HuH-7.5 (cell line): ENCODE measurements at places on chromosomes 13 and 19.

GRCh38 chr13:33537676-33538075 lies 252.1 kb upstream of the STARD13 start:
- no peak for DNase-seq

- no peak for DNase-seq
Observed at GRCh38 chr13:89496478-89496877, 1825.3 kb downstream of the SLITRK5 start.

DNA sequence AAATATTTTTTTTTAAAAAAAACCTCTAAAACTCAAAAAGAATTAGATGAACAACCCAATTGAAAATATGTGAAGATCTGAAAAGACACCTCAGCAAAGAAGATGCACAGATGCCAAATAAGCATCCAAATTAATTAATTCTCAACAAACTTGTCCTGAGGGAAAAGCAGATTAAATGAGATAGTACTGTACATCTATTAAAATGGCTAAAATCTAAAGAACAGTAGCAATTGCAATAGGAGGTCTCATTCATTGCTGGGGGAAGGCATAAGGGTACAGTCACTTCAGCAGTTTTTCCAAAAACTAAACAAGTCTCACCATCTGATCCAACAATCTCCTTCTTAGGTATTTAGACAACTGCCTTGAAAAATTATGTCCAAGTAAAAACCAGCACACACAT lies 22.0 kb downstream of the PLPP2 start:
- no peak for DNase-seq

- no peak for DNase-seq
Observed at GRCh38 chr13:96492766-96493165, 402.9 kb downstream of the HS6ST3 start.

DNA sequence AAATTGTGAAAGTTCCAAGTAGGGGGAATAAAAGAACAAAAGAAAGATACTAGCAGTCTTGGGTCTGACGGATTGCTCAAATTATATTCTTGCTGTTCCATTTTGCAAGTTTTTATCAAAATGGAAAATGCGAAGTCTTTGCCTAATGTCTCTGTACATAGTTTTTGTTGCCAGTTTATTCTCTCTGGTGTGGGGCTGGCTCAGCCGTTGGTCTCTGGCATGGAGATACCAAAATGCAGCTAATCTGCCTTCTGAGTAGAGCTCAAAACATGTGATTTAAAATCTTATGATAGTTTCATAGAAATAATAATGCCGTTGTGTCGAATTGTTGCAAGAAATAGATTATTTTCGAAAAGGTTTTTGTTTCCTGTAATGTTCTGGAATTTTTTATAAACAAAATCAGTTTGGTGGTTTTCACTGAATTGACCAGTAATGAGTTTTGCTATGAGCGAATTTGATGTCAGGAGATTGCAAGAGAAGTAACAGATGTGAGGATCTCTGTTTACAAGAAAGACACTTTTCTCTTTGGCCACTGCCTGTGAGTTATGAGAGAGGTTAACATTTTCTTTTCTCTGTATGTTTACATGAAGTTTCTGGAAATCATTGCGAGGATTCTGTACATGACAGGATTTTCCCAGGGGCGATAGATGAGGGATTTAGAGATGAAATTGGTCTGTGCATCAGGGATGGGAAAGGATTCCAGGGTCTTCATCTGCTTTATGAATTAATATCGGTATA lies 147.0 kb downstream of the DCT start:
- no peak for DNase-seq

DNA sequence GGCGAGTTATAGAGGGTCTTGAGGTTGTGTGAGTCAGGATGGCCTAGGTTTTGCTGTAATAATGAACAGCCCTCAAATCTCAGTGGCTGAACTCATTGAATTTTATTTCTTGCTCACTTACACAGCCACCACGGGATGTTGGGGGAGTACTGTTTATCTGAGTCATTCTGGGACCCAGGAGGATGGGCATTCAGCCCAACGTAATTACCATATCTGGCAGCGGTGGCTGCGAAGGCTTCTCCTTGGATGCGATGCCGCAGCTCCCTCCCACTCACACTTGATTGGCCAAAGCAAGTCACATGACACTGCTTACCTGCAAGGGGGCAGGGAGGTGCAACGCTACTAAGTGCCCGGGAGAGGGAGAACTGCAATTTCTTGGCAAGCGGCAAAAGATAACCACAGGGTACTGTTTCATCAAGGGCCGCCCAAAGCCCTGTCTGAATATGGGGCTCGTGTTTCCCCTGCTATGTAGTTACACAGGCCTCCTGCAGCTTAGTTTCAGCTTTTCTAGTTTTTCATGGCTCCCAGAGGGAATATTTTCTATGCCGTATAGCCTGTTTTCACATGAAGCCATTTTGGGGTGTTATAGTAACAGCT lies 19.9 kb downstream of the ZSWIM9 start:
- peak; percentile 55 for DNase-seq

DNA sequence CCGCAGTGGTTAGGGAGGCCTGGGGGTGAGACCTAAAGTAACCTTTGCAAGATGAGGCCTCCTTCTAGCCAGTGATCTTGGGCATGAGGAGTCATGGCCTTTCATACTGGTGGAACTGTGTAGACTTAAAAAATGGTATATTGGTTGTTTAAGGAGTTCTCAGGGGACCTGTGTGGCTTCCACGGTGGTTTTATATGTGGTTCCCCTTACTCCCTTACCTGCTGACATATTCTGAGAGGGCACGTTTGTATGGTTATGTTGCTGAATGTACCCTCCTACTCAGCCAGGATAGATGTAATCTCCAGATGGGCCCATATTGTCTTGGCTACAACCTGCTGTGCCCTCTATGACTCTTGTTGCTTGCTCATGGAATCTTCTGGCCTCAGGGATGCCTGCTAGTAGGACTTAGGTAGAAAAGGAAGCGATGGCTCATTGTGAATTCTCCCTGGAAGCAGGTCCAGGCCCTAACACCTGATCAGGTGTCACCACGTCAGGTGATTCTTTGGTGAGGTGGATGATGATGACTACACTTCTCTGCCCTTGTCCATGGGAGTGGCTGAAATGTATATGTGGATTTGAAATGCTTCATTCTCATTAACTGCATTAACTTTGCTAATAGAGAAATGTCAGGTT lies 1.8 kb downstream of the ZNF460 start:
- no peak for DNase-seq

DNA sequence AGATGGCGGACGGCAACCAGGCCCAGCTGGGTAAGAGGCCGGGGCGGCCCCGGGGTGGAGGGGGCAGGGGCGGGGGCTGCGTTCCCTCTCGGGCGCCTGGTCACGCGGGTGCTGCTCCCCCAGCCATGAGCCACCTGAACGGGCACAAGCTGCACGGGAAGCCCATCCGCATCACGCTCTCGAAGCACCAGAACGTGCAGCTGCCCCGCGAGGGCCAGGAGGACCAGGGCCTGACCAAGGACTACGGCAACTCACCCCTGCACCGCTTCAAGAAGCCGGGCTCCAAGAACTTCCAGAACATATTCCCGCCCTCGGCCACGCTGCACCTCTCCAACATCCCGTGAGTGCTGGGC lies 11.1 kb downstream of the PTBP1 start:
- no peak for DNase-seq

GRCh38 chr19:43719918-43720317 lies 4.0 kb downstream of the IRGC start:
- no peak for DNase-seq
